ENCODE measurements at places on chromosomes 6 and 20. TPM values are rescaled to one million over a fixed set of nuclear protein-coding genes. Genes with fewer than 3 reads are reported as not detected.

Gene TSPO2
- not detected for total RNA-seq

Gene TRIM38
- total RNA-seq, result 36.8 TPM

Gene AVP
- not detected for total RNA-seq

Gene AGER
- total RNA-seq, result 23.5 TPM

Gene GCLC
- 27.1 TPM for total RNA-seq

Gene CDH22
- 0.09 TPM for total RNA-seq

Gene AIF1
- total RNA-seq, result 2.0 TPM

Gene PLAGL2
- total RNA-seq, result 17.3 TPM

Gene RSPH4A
- total RNA-seq, result 0.39 TPM

Gene GHRH
- not detected for total RNA-seq

Gene SOX18
- total RNA-seq, result not detected

Gene SPAG4
- 2.2 TPM for total RNA-seq

Gene RBM24
- not detected for total RNA-seq

All from activated B cell treated with CpG ODN at 0.5 μM for 24 hours (primary cell).